LoVo (cell line): ENCODE measurements at places on chromosomes 4 and X.

DNA sequence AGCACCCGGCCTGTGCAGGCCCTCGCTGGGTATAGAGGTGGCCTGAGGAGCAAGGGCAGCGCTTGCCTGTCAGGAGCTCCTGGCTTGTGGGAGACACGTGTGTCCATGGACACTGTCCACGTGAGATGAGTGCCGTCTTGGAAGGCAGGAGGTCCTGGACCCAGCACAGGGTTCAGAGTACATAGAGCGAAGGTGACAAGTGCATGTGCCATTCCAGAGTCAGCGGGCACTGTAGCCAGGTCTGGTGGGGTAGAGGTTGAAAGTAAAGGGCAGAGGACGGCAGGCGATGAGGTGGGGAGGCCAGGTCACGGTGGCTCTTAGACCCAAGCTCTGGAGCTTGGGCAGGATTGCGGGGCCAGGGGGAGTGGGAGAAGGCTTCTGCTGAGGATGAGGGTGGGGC lies 28.4 kb upstream of the TADA2B start:
- DNase-seq, result no peak

- peak; percentile 43 for DNase-seq
These were observed 997.4 kb upstream of the PRKX start for GRCh38 chrX:4710618-4711433.

DNA sequence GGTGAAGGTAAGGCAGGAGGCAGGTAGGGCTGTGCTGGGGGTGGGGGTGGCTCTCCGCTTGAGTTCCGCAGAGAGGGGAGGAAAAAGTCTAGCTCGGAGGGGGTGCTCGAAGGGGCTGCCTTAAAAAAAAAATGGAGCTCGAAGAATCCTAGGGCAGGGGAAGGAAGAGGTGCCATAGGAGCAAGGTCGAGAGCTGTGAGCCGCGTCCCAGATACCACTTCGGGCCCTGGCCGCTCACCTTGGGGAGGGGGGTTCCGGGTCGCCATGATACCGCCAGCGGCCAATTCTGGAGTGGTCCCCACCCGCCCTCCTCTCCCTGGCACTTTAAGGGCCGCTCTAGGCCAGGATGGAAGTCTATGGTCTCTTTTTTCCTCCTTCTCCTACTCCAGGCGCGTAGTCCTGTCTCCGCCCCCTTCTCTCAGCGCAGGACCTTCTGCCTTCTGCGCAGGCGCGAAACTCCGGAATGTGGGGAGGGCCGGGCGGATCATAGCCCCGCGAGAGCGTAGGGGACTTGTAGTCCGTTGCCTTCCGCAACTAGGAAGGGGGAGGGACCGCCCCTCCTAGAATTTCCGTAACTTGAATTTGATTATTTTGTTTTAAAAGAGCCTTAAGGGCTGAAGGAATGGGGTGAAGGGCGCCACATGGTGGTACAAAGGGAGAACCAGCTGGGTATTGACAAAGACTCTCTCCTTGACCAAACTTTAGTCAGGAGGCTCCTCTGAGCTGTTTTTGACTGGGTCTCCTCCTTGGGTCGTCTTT lies at the start of gene FUNDC1:
TSS of gene FUNDC1 (minus strand) at position 293 of the 759 bp plus-strand sequence. CDS start at position 266, 27 bp downstream.
- DNase-seq, result peak; percentile 84

DNA sequence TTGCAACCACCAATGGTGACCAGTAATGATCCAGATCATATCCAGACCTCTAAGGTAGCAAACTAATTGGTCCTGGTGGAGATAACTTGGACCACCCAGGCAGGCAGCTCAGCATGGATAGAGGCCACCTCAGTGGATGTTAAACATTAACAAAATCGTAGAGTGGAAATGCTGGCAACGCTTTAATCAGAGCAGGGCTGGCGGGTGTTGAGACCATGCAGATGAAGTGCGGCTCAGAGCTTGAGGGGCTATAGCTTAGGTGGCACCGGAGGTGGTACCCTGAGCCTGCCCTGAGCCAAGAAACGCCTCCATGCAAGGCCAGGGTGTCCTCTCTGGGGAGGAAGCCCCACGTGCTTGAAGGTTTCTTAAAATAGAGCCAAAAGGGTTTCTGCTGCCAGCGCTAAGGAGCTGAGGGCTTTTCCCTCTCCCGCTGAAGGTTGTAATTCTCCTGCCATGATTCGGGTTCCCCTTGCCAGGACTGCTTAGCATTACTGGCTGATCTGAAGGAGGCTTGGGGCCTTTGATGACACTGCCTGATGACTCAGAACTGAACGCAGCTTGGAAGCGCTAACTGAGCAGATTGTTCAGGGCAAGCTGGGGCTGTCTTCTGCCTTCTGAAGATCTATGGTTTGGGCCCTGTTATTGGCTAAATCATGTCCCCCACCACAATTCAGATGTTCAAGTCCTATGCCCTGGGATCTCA lies 177.8 kb upstream of the ATP6AP2 start:
- DNase-seq, result no peak

DNA sequence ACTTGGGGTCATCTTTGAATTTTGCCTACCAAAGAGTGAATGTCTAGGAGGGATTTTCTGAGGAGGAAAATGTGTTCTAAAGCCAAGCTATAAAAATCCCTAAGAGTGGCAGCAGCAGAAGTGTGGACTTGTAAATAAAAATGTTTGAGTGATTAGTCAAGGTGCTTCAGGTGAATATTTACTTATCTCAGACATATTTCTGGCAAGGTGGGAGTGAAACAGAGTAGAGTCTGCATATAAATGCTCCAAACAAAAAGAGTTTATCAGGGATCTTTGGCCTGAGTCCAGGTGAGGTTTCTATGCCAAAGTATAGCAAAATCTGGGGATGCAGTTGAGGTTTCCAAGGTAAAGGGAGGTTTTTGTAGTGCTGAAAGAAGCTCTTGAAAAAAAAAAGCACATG lies 19.7 kb downstream of the CYSLTR1 start:
- peak; percentile 1 for DNase-seq

DNA sequence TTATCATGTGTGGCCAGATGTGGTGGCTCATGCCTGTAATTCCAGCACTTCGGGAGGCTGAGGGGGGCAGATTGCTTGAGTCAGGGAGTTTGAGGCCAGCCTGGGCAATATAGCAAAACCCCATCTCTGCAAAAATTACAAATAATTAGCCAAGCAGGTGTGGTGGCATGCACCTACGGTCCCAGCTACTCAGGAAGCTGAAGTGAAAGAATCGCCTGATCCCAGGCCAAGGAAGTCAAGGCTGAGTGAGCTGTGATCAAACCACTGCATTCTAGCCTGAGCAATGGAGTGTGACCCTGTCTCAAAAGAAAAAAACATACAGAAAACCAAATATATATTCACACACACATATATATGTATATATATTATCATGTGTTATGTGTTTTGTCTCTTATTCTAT lies 15.0 kb downstream of the APELA start:
- no peak for DNase-seq

DNA sequence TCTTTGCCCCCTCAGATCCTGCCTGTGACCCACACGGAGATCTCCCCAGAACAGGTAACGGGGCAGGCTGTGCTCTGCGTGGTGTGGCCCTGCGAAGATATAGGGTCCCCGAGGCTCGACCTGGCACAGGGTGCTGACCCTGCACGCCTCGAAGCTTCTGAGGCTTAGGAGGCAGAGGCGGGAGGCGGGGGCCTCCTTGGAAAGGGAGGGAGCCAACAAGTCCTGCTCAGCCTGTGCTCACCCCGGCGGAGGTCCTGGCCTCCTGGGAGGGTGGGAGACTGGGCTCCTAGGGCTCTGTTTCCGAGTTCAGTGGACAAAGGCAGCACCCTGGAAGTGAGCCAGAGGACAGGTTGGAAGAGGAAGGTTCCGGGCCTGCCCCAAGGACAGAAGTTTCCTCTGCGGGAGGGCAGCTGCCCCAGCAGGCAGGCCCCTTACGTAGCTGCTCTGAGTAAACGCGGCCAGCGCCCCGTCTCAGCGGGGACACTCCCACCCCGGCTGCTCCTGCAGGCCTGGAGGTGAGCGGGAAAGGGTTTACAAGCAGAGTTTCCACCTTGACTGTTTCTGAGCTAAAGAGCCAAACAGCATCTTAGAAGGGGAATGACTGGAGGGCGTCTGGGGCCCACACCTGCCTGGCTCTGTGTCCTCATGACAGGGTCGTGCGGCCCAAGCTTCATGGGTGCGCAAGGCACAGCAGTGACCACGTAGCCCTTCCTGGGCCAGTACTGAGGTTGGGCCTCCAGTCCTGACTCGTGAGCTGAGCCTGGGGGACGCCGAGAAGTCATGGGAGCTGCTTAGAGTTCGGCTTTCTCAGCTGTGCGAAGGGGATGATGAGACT lies 16.1 kb downstream of the TMEM175 start:
- no peak for DNase-seq

GRCh38 chrX:37545066-37545465 lies 26.4 kb upstream of the LANCL3 start:
- DNase-seq, result no peak

GRCh38 chr4:163768014-163768413 lies 273.5 kb downstream of the TMA16 start:
- no peak for DNase-seq

DNA sequence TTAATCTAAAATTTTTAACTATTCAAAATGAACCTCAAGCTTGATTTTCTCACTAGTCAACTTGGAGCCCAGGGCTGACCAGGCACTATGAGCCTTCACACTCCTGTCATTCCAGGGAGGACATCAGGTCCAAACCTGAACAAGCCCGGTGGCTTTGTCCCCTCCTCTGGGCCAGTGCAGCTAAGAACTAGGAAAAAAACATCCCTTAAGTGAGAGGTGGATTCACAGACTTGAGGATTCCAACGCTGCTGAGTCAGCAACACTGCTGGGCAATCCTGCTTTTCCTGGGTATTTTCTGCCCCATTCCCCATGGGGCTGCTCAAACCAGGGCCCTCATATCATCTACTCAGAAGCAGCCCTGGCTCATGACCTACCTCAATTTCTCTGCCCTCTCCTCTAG lies 4.0 kb downstream of the RNF212 start:
- DNase-seq, result no peak

DNA sequence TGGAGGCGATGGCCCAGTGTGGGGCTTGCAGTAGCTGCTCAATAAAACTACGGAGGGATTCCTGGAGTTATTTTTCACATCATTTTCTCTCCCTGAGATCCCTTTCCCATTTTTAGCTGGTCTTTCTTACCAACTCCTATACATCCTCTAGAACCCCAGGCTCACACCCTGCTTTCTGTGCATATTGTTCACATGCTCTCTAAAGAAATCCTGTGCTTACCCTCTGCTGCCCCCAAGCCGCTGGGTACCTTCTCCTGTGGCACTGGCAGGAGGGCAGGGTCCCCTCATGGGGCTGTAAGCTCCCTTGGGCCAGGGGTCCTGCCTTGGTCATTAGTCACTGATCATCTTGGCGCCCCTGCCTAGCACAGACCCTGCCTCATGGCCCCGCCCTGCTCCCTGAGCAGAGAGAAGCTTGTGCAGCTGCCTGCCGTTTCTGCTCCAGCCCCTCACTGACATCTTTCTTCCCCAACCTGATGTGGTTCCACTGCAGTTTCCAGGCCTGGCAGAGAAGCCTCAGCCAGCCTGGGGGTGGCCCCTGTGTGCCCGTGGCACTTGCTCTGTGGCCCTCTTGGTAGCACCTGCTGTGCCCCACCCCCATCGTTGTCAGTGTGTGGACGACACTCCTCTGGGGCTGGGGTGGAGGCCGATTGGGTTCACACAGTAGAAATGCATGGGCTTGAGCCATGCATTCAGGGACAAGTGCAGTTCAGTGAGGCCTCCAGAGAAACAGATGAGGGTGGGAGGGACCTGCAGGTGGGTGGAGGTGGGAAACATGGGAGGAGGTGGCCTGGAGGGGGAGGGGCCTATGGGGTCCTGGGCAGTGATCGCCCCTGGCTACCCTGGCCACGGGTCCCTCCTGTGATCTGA lies 69.5 kb downstream of the WFS1 start:
- DNase-seq, result no peak

- DNase-seq, result no peak
These were observed 2343.1 kb downstream of the PCDH7 start for GRCh38 chr4:33063241-33063640.

GRCh38 chr4:5942947-5943346 lies 50.1 kb upstream of the CRMP1 start:
- DNase-seq, result no peak

DNA sequence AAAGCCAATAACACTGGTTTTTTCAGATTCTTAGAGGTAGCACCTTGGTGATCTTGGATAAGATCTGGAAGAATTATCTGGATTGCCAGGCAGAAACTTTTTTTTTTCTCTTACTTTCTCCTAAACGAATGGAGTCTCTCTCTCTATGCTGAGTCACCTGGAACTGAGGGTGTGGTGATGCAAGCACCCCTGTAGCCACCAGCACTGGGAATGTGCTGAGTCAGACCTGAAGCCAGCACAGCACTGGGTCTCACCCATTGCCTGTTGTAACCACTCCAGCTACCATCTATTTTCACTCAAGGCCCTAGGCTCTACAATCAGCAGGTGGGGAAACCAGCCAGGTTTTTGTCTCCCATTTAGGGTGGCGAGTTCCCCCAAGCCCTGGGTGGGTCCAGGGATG lies 923.8 kb downstream of the RAPGEF2 start:
- DNase-seq, result peak; percentile 64

GRCh38 chrX:30982467-30982866 lies 89.4 kb downstream of the FTHL17 start:
- no peak for DNase-seq

DNA sequence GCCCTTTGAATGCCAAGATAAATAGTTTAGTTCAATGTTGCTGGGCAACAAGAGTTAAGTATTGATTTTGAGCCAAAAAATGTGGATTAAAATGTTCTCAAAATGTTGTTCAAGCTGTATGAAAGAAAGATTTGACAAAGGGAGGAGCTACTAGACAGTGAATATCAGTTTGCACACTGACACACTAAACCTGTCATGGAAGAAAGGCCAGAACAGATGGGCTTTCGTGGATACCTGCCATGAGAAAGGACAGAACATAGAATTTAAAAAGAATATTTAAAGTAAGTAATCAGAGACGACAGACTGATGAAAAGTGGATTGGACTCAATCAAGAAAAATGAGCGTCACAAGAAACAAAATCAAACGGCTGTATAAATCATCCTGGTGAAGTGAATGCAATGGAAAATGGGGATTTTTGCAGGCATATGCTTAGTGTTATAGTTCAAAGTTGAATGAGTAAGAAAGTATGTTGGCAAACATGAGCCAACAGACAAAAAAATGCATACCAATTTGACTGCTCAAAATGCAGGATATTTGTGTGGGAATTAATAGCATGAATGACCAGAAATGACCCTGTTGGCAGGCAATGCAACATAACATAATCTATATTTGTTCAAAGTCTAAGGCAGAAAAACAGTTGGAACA lies 7.4 kb downstream of the PCDH18 start:
- DNase-seq, result no peak

DNA sequence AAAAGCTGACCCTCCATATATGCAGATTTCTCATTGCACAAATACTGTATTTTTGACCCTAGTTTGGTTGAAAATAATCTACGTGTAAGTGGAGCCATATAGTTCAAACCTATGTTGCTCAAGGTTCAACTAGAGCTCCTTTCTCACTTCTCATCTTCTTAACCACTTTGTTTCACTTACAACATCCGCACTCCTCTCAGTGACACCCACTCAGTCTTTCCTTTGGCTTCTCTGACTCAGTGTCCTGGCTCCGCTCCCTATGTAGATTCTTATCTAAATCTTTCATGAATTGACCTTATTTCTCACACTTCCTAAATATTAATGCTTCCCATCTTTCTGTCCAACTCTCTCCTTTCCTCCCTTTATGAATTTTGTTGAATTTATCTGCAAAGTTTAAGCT lies 32.9 kb upstream of the DKK2 start:
- DNase-seq, result no peak

GRCh38 chr4:66275411-66276038 lies 605.2 kb upstream of the EPHA5 start:
- DNase-seq, result no peak

GRCh38 chrX:40380655-40381488 lies 199.9 kb upstream of the ATP6AP2 start:
- DNase-seq, result no peak

GRCh38 chr4:41572516-41572915 lies 34.6 kb downstream of the LIMCH1 start:
- DNase-seq, result no peak

- no peak for DNase-seq
These were observed 47.1 kb downstream of the ALG13 start for GRCh38 chrX:111728096-111728495.
